ENCODE measurements at places on chromosomes 2 and 18.

GRCh38 chr2:112343827-112344585, 68.6 kb downstream of the ZC3H6 start:
- no peak for DNase-seq

GRCh38 chr2:19767899-19768298, 133.9 kb downstream of the TTC32 start:
- DNase-seq, result no peak

DNA sequence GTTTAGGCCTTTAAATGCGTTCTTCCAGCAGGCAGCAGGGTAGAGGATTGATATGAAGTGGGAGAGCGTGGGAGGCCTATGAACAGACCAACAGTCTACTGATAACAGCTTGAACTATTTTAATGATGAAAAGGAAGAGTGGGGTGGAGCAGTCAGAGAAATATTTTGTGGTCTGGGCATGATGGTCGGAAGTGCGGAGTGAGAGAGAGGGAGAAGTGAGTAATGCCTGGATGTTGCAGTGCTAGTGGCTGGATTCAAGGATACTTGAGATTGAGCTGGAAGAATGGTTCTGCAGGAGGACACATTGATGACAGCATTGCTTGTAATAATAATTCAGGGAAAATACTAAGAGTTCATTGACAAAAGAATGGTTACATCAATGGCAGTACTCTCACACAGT, 151.0 kb upstream of the DAPL1 start:
- DNase-seq, result no peak

- no peak for DNase-seq
Observed at GRCh38 chr2:127194447-127194846, 25.7 kb downstream of the CYP27C1 start.

DNA sequence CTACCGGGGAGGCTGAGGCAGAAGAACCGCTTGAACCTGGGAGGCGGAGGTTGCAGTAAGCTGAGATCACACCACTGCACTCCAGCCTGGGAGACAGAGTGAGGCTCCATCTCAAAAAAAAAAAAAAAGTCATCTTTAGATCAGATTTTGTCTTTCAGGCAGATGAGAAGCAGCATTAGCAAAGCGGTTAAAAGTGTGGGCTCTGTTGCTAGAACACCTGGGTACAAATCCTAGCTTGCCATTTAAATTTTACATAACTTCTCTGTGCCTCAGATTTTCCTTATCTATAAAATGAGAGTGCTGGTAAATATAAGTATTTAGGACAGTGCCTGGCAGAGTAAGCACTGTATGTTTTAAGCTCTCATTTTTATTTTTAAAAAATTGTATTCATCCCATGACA, 8.2 kb downstream of the CNOT9 start:
- DNase-seq, result no peak

GRCh38 chr2:142983174-142983573, 105.7 kb downstream of the KYNU start:
- no peak for DNase-seq

GRCh38 chr2:84498150-84498799, 18.0 kb upstream of the DNAH6 start:
- no peak for DNase-seq

DNA sequence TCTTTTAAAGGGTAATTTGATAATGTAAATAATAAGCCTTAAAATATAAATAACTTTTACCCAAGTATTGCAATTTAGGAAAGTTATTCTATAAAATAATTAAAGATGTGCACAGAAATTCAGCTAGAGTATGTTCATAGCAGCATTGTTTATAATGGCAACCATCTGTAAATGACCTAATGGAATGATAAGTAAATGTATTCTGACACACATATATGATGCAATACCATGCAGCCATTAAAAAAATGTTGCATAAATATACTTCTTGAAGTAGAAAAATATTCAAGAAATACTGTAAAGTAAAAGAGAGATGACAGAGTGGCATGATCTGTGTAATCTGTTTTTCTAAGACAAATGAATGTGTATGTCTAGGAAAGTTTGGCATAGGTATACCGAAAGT, 545.7 kb downstream of the ZEB2 start:
- no peak for DNase-seq

DNA sequence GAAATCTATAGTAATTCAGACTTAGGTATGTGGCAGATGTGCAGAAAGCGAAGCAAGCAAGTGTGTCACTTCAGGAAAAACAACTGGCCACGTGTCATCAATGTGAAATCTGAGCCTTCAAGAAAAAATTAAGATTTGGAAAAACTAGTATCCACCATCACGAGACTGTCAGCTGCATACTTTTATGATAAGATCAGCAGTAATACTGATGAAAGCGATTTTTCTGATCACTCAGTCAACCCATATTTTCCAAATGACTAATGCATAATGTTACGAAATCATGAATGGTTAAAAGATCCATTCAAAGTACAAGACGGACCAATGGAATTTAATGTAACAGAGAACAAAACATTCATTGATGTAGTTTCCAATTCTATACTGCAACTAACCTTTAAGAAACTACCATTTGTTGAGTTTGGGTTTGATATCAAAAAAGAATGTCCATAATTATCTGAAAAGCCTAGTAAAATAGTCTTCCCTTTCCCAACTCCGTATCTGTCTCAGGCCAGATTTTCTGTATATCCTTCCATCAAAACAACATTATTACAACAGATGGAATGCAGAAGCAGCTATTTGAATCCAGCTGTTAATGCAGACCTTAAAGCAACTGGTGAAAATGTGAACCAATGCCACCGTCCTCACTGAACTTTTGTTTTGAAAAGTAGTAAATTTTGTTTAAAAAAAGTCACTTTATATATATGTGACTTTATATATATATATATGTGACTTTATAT, 17.0 kb upstream of the BCL2 start:
- DNase-seq, result no peak

- no peak for DNase-seq
Observed at GRCh38 chr18:42401131-42401673, 446.2 kb downstream of the PIK3C3 start.

DNA sequence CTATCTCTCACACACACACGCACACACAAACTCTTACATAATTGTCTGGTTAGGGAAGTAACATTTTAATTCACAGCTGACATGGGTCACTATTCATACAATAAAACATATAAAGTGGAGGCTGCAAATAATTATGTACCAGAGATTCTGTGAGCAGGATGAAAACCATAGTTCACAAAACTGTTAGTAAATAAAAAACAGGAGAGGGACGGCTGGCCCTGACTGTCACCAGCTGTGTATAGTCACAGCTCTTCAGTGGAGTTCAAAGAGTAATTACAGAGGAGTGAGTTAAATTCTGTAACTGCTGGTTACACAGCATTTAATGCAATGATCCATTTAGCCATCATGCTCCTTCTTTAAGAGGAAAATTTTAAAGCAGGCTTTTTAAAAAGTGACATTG, 76.9 kb downstream of the NRXN1 start:
- no peak for DNase-seq

GRCh38 chr18:49845629-49846360, 32.5 kb upstream of the ACAA2 start:
- no peak for DNase-seq

DNA sequence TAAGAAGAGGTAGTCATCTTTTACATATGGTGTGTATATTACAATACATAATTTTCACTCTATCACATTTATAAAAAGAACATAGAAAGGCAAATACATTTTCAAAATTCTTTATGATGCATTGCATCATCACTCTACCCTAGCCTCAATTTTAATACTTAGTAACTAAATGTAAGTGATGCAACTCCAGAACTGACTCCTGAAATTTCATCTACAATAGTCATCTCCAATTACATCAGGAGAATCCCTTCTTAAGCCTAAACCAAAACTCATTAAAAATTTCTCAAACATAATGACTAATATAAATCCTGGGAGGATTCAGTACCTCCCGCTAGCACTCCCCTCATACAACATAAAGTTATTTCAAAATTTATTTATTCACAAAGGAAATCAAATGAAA, 15.9 kb downstream of the TMX3 start:
- no peak for DNase-seq

DNA sequence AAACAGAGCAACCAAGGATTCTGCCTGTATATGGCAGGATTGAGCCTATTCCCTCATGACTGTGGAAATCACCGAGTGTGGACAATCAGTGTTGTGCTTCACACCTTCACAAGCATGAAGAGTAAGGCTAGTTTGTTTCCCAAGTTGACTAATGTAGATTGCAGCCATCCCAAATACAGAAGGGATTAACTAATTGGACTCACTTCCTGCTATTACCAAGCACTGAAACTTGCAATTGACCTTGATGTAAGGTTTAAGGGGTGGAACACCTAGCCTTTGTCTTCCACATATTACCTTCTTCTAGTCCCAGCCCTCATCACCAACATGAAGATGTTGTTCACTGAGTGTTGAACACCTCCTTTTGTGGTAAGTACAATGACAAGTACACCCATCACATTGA, 120.9 kb upstream of the RND3 start:
- DNase-seq, result no peak

- DNase-seq, result no peak
Observed at GRCh38 chr2:8204711-8205110, 477.1 kb upstream of the ID2 start.

DNA sequence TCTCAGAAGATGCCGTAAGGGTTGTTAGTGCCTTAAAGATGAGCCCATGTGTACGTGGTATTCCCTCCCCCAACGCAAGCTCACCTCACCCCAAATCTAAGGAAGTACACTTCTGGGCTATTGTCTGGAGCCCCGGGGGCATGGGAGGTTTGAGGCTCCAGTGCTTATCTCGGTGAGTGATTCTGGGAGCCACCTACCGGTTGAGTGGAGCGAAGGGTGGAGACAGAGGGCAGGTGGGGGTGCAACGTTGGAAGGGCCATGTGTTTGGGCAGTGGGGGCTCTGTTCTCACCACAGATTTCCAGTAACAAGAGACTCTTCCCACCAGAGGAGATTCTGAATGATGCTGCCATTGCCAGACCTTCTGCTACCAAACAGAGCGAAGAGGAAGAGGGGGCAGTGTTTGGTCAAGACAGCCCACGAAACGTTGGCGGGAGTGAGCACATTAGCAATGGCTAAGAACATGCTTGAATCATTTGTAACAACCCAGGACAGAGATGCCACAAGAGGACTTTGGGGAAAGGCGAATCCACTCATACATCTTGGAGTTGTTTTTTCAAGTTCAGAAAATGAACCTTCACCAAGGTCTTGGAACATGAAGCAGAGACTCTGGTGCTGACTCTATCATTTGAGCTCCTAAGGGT, 38.7 kb downstream of the TWIST2 start:
- no peak for DNase-seq

DNA sequence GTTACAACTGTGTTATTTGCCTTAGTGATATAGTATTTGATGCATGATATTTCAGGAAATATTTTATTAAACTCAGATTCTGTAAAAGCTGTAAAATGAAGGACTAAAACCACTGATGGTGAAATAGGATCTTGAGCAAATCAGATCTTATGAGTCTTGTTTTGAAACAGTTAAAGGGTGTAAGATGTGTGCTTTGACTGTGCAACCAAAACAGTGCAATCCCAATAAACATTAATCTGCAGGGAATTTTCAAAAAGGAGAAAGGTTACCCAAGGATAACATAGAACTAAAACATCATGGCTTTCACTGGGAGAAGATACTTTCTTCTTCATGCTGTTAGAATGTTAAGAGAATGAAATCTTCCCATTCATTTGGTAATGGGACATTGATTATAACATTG, 378.7 kb downstream of the PARD3B start:
- DNase-seq, result no peak

GRCh38 chr2:60002183-60002867, 551.1 kb downstream of the BCL11A start:
- DNase-seq, result no peak

- no peak for DNase-seq
Observed at GRCh38 chr18:76932026-76932819, 109.9 kb downstream of the ZNF236 start.

GRCh38 chr2:166545473-166545872, 51.4 kb upstream of the SCN7A start:
- DNase-seq, result no peak

DNA sequence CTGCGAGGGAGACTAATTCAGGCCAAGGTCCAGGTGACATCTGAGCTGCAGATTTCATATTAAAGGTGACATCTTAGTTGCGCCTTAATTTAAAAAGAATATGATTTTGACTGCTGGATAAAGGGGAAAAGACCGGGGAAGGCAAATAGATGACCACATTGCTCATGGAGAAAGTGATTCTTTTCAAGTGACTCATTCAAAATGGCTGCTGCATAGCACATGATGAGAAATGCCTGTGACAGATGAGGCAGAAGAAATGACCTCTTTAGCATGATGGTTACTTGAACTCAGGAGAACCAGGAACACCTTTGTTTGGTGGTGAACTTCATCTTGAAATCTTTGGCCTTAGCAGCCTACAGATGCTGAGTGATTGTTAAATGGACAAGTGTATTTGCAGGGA, 385.8 kb upstream of the TRIB2 start:
- DNase-seq, result no peak

DNA sequence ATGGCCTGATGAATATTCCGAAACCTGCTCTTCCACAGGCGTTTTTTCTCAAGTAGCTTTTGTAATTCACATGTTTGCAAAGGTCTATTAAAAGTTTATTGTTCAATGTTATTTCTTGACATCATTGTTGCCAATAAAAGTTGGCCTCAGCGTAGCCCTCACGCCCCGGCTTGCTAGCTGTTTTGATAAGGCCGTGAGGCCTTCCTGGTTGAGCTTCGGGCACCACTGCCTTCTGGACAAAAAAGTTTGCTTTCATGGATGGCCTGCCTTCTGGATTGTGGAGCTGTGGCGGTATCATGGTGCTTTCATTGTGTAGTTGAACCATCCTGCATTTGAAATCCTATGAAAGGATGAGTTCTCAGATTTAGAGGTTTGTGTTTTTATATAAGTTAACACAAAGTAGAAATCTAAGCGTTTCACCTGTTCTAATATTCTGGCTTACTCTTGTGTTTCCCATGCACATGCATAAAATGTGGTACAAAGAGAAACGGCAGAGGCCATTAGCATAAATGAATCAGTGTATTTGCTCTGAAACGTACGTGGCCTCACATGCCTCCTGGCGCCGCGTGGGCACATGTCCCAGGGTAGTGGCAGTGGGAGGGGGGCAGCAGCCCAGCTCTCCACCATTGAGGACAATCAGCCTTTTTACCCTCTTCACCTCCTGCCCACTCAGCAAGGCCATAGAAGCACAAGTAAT, 134.5 kb downstream of the NCK2 start:
- no peak for DNase-seq
